Activated gamma-delta T cell (primary cell): ENCODE measurements at places on chromosomes 1 and 21.

- DNase-seq, result no peak
Measured at GRCh38 chr1:153936011-153936802, 10.3 kb downstream of the DENND4B start.

GRCh38 chr1:228150461-228151179, 890 bp downstream of the GJC2 start:
- DNase-seq, result no peak

- no peak for DNase-seq
Measured at GRCh38 chr1:185627761-185628501, 106.3 kb upstream of the HMCN1 start.

DNA sequence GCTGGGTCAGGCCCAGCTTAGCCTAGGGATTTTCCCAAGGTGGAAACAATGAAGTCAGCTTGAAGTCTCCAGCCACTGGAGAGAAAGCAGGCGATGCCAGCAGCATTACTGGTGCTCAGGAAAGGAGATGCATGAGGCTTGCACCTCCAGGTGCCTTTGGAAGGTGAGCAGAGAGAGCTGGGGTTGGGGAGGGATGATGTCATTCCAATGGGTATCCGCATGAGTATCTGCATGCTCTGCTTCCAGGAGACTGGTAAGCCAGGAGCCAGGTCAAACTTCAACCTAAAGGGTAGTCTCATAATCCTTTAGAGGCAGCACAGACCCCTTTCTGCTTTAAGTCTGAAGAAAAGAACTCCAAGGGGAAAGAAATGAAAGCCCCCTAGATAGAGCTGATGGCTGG, 68.8 kb downstream of the KDM1A start:
- DNase-seq, result no peak

DNA sequence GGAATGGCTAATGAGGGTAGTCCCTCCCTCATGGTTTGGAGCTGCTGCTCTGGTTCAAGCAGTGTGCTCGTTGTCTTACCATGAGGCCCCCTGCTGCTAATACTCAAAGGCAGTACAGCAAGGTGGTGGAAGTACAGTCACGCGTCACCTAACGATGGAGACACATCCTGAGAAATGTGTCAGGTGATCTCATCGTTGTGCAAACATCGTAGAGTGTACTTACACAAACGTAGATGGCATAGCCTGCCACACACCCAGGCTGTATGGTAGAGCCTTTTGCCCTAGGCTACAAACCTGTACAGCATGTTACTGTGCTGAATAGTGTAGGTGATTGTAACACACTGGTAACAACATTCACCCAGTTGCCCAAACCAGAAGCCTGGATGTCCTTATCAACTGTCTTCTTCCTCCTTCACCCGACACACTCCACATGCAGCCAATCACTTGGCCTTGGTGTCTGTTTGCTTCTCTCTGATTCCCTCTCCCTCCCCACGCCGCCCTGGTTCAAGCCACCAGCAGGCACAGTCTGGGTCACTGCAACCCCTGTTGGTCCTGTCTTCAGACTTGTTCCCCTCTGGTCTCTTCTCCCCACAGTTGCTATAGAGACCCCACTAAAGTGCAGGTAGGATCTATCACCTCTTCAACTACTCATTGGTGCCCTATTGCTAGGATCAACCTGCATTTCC, 6.0 kb upstream of the KCNA2 start:
- no peak for DNase-seq

- DNase-seq, result no peak
Measured at GRCh38 chr1:202165942-202166843, 5.8 kb upstream of the PTPN7 start.

- DNase-seq, result no peak
Measured at GRCh38 chr1:40762144-40762923, 21.3 kb upstream of the KCNQ4 start.

DNA sequence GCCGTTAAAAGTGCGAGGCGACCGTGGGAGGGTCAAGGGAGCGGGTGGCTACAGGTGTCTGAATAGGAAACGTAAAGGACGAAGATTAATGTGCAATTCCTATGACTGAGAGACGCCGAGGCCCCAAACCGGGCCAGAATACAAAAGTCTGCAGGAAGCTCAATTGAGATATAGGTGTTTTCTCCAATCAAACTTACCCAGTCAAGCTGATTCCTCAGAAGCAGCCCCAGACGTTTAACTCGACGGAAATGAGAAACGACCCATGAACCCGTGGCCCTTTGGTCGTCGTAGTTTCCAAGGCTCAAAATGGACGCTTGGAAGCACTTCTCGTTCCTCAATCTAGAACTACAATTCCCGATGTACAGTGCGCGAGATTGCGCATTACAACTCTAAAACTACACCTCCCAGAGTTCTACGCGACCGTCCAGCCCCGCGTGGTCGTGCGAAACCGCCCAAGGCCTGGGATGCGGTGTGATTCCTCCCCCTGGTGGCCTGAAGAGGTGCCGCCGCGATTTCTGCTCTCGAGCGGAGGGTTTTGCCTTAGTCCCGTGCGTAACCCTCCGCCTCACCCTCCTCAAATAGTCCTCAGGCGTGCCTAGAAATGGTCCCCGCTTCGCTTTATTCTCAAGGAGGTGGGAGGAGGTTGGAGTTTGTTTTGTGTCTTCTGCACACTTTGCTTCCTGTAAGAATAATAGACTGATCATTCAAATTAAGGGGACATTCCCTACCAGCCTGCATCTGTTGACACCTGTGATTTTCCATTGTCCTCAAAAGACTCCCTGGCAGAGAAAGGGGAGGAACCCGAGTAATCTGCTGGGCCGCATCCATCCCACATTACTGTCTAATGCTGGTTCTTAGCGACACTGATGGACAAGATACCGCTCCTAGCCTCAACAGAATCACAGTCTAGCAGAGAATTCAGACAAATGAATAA, at the start of gene PAFAH2:
TSS of gene PAFAH2 (minus strand) at position 236 of the 934 bp plus-strand sequence. CDS start 7,247 bp downstream, outside the sequence.
- DNase-seq, result peak; percentile 82

- no peak for DNase-seq
Measured at GRCh38 chr1:55059302-55060132, 20.2 kb downstream of the PCSK9 start.

GRCh38 chr1:32991819-32992488, 27.3 kb upstream of the RNF19B start:
- no peak for DNase-seq

- no peak for DNase-seq
Measured at GRCh38 chr1:165439330-165439729, 5.6 kb downstream of the RXRG start.

DNA sequence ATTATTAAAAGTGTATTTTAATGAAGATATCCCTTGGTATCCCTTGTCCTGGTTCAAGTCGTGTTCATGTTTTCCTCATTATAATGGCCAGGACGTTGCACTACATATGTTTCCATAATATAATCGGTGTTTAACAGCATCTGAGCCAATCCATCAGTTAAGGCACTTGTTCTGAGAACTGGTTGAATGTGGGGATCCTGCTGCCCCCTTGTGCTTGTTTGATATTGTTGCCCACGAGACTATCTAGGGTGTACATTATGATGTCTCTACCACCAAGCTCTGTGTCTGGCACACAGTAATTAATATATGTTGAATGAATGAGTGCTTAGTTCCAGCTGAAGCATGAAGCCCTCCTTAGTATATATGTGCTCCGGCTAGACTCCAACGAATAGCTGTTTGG, 193.0 kb downstream of the CACNA1E start:
- no peak for DNase-seq

GRCh38 chr1:224170748-224171478, 12.1 kb upstream of the DEGS1 start:
- no peak for DNase-seq

DNA sequence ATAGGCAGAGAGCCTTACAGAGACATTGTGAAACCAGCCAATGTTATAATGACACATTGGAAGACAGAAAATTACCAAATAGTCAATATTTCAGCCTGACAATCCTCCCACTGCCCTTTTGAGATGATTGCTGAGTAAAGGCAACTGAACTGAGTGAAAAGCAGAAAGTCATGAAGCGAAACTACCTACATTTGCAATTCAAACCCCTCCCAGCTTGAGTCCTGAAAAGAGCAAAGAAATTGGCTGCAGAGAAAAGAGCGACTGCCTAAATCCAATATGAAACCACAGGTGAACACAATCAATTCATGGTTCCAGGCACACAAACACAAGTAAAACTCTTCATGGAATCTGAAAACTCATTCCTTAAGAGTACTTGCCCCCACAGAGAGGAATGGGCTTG, 143.4 kb upstream of the CHRM3 start:
- DNase-seq, result no peak

- DNase-seq, result no peak
Measured at GRCh38 chr1:212718499-212718898, 18.9 kb upstream of the BATF3 start.

GRCh38 chr21:36828891-36829515, 130.1 kb downstream of the SIM2 start:
- no peak for DNase-seq

- DNase-seq, result no peak
Measured at GRCh38 chr1:219126377-219126776, 47.3 kb upstream of the LYPLAL1 start.

GRCh38 chr1:65759516-65759915, 33.2 kb upstream of the PDE4B start:
- DNase-seq, result no peak

- no peak for DNase-seq
Measured at GRCh38 chr1:206992790-206993189, 22.5 kb upstream of the FCAMR start.

DNA sequence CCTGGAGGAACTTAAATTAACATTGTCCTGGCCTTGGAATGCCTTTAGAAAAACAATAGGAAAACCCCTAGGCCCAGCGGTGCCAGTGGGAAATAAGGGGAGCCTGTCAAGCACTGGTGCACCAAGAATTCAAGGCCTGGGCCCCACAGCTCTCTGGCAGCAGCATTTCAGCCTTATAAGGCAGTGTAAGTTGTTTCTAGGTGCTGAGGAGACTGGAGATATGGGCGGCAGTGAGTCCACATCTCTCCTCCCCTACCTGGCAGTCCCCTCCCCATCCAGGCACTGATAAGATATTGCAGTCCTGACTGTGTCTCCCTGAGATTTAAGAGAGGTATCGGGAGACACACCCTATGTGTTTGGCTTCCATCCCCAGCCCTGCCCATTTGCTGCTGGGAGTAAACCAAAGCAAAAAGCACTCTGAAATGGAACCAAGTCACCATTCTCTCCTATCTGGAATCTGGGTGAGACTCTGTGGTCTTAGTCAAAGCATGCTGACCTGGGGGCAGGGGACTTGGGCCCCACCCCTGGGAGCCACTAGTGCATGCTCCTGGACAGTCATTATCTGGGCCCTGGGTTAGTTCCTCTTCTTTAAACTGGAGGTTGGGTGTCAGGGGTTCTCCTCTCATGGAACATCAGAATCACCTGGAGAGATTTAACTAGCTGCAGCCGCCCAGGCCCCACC, 30.5 kb downstream of the DEGS1 start:
- no peak for DNase-seq
